ENCODE measurements at places on chromosomes 16 and 17.

GRCh38 chr16:9840761-9841665, 341.2 kb downstream of the GRIN2A start:
- DNase-seq = no peak

- peak; percentile 77 for DNase-seq
Measured at GRCh38 chr17:6666077-6666521, 14.5 kb downstream of the C17orf100 start.

DNA sequence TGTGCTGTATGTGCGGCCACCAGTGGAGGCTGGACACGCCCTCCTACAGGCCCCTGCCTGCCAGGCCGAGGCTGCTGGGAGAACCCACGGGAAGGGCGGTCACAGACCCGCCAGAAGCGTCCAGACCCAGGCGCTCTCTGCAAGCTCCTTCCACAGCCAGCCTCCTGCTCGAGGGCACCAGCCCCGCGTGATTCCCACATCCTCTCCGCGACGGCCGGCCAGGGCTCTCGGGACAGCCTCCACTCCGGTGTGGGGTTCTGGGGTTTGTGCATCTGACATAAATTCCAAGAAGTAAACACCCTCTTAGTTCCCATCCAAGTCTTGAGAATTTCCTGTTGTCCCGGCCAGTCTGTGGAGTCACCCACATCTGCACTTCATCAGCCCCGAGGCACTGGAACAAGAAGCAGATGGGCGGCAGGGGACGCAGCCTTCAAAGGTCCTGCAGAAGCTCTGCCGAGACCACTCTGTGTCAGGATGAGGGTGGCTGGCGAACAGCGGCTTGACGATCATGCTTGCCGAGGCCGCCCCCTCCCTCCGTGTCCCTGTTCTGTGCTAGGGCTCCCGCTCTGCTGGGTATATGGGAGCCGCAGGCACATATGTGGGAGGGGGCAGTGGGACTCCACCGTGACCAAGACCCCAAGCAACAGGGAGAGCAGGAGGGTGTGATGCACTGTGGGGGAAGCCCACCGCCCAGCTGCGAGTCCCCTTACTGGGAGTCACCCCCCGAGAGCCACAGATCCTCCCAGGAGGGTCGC, 2.4 kb upstream of the TMEM204 start:
- no peak for DNase-seq

DNA sequence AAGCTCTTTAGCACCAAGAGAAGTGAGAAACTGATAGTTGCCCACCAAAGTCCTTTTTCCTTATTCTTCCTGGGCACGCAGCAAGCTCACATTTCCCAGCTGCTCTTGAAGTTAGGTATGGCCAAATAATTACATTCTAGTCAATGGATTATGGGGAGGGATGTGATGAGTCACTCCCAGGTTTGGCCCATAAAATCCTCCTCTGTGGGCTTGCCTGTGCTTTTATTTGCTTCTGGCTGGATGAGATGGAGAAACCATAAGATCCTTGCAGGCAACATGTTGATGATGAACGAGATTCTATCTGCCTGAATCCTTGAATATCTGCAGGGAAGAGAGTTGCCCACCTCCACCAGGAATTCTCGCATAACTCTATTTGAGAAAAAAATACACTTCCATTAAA, 568.3 kb upstream of the SALL1 start:
- DNase-seq = peak; percentile 26

- DNase-seq = peak; percentile 18
Measured at GRCh38 chr16:2226245-2226793, 2.9 kb downstream of the E4F1 start.

DNA sequence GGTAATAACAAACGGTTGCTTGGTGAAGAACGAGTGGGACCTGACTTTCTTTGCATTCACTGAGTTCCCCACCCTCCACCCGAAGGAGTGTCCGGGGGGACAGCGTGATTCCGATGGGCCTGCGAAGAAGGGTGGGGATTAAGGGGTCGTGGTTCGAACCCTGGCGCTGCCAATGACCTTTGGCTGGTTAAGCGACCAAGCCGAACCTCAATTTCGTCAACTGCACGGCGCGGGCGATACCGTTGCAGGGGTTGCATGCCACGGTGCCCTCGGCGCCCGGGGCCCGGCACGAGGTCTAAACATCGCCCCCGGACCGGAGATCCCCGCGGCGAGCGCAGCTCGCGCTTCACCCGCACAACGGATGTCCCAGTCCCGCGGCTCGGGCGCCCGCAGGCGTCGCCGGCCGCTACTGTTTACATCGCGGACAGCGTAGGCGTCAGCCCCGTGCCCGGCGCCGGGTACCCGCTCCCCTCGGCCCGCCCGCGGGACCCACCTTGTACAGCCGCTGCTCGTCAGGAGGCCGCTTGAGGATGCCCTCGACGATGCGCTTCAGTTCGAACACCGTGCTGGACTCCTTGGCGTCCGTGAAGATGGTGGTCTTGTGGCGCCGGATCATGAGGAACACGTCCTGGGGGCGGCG, 460 bp downstream of the ELOB start:
- no peak for DNase-seq

DNA sequence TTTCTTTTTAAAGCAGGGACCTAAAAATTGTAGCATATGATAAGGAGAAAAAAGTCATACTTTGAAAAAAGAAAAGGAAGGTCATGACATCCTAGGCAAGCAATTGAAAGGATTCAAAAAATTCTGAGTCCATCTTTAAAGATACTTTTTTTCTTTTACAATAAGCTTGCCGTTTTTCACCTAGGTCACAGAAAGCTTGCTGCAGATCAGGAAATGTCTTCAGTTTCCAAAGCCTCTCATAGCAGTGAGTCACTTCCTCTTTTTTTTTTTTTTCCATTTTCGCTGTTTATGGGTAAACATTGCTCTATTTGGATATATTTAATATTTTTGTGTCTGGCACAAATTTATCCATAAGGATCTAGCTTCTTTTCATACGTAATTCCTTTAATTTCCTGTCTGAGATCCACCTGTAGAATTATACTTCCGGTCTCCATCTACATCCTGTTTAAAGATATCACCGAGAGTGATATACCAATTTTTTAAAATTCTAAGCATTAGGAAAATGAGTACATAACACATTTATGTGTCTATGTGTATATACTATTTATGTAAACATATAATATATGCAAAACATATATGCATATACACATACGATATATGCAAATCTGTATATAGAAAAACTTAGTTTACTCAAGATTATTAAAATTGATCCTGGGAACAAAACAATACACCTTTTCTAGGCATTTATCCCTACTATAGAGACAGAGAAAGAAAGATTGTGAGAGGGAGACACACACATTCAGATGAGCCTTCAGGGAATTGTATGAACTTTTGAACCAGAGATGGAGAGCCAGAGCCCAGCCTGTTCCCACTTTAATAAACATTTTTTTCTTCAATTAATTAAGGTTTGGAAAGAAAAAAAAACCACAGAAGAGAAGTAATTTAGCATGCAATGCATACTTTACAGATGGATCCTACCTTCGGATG, 134.4 kb downstream of the SKAP1 start:
- DNase-seq = peak; percentile 26

DNA sequence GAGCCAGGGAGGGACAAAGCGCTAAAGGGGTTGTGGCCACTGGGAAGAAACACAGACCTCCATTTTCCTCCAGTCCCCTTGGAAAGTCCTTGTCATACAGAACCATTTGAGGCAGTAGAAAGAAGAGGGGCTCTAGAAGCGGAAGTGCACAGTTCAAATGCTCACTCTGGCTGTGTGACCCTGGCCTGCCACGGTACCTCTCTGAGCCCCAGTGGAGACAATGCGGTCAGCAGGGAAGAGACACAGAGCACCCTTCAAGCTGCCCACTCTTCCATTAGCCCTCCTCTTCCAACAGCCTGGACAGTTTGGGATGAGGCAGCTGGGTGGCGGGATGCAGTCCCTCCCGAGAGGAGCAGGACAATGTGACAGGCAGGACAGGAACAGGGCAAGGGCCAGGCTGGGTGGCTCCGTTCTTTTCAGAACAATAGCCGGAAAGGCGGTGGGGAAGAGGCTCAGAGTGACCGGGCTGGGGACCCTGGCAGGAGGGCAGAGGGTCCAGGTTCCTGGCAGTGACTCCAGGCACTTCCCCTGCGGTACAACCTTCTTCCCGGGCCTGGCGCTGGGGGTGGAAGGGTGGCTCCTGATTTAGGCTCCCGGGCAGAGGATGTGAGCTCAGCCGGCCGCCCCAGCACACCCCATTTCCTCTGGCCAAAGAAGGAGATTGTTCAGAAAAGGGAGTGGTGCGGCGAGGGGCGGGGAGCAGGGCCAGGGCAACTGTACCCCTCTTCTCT, 5.6 kb downstream of the CASKIN2 start:
- no peak for DNase-seq

DNA sequence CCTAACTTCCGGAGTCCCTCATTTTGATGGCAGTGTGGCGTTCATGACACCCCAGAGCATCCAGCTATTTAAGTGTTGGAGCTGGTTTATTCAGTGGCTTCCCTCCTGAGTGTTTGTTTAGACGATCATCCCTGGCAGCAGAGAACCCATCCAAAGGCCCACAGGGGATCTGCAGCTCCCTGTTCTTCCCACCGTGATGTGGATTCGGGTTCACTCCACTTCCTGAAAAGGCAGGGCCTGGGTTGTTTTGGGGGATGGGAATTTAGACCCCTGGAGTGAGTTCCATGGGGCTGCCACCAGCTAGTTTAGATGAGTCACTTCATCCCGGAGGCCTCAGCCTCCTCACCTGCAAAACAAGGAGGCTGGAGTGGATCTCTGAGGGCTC, 2.3 kb downstream of the KSR1 start:
- DNase-seq = no peak

- no peak for DNase-seq
Measured at GRCh38 chr16:74053826-74054225, 242.8 kb upstream of the PSMD7 start.

DNA sequence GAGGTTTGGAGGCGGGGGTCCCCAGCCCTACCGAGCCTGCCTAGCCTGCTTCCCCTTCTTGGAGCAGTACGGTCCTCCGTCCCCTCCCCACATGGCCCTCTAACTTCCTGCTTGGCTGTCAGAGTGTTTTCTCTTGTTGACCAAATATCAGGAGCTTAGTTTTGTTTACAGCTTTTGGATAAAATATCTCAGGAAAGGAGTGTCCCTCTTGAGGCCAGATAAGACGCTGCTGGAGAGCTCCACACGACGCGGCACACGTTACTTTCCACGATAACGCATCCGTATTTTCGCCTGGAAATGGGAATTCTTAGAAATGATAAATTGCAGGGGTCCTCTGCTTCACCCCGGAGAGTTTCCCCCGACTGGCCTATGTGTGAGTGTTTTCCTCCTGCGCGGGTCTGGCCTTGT, 182.9 kb downstream of the MAF start:
- DNase-seq = no peak

DNA sequence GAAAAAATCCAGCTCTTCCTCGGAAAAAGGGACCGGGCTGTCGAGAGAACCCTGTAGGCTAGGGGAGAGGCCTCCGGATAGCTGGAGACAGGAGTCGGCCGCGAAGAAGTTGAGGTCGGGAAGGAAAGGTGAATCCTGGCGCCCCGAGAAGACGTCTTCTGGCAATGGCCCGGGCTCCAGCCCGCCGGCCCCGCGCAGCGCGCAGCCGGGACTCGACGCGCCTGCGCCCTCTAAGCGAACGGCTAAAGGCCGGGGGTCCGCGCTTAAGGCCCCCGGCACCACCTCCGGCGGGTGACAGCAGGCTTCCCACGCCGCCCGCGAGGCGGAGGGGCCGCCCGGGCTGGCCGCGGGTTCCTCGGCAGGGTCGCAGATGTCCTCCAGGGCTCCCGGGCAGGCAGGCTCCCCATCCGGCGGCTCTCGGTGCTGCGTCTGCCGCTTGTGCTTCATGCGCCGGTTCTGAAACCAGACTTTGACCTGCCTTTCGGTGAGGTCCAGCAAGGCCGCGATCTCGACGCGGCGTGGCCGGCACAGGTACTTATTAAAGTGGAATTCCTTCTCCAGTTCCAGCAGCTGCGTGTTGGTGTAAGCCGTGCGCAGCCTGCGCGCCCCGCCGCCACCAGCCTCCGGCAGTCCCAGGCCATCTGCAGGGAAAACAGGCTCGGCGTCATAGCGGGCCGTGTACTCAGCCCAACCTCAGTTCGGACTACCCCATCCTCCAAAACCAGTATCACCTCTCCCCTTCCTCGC, 1.6 kb downstream of the HOXB2 start:
- DNase-seq = no peak

DNA sequence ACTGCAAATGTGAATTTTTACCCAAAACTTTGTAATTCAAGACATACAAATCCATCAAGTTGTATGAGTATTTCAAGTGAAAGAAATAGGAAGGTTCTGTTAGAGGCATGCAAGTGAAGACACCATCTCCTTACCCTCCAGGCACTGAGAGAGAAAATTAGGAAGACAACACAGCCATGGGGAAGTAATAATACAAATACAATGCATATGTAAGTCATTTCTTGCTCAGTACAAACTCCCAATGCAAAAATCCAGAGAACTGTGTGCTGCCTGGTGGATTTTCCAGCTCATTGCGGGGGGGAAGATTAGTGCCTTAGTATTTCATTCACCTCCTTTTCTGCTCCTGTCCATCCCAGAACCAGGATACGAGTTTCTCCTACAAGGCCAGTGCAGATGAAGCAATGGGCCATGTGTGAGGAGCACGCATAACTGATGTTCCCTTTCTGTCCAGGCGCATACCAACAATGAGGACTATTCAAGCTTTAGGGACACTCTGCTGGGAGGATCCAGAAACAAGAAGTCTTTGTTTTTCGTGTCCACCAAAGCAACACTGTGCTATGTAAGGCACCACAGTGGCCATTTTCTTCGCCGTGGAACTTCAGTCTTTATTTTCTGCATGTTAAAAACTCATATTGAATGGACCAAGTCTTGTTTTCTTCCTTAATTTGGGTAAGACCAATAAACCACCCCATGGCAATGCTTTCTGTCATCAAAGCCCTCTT, 143.7 kb upstream of the RCVRN start:
- no peak for DNase-seq

GRCh38 chr17:7260651-7261378, 1.5 kb downstream of the CLDN7 start:
- DNase-seq = no peak

DNA sequence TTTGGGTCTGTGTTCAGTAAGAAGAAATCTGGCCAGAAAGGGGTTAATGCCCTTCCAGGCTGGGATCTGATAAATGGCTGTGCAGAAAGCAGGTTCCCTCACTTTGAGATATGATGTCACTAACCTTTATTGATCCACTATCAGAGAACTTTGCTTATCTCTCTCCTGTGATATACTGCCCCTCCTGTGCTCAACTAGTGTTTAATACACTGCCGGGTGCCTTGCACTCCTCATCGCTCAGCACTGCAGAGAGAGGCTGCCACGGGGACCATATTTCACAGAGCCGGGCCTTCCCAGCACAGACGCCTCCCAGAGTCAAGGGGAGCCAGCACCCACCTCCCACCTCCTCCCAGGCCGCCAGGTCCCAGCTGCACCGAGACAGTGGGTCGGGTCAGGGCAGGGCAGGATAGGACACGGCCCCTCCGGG, 20.2 kb downstream of the ZFHX3 start:
- no peak for DNase-seq

DNA sequence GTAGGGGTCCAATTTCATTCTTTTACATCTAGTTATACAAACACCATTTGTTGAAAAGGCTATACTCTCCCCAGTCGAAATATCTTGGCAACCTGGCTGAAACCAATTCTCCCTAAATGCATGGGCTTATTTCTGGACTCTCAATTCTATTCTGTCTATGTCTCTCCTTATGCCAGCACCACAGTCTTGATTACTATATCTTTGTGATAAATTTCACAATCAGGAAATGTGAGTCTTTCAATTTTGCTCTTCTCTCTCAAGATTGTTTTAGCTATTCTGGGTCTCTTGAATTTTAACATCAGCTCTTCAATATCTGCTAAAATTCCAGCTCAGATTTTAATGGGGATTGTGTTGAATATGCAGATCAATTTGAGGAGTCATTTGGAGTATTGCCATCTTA, 5.9 kb upstream of the TRIM25 start:
- no peak for DNase-seq
